ENCODE measurements at places on chromosomes 3 and 15. TPM values are rescaled to one million over a fixed set of nuclear protein-coding genes. Genes with fewer than 3 reads are reported as not detected.

The GASK1A gene
- total RNA-seq = not detected

The KLF15 gene
- total RNA-seq = 0.08 TPM

The SCN5A gene
- total RNA-seq = 0.33 TPM

The MAPKBP1 gene
- total RNA-seq = 5.2 TPM

The PIGX gene
- 32.8 TPM for total RNA-seq

The CHRNB4 gene
- 0.76 TPM for total RNA-seq

The ALS2CL gene
- total RNA-seq = 4.9 TPM

The CELSR3 gene
- 4.5 TPM for total RNA-seq

The ROPN1 gene
- not detected for total RNA-seq

The VEPH1 gene
- total RNA-seq = 0.13 TPM

The OR5K2 gene
- not detected for total RNA-seq

The CCR2 gene
- total RNA-seq = not detected

The HCLS1 gene
- total RNA-seq = 0.14 TPM

The PLA2G4D gene
- total RNA-seq = not detected

The ST8SIA2 gene
- total RNA-seq = 0.50 TPM

The CHST13 gene
- 0.50 TPM for total RNA-seq

The ADCY5 gene
- 0.44 TPM for total RNA-seq

The AMOTL2 gene
- total RNA-seq = 46.2 TPM

The ZNF774 gene
- 0.62 TPM for total RNA-seq

The PLD1 gene
- 10.9 TPM for total RNA-seq

The OR5H6 gene
- not detected for total RNA-seq

The CD86 gene
- not detected for total RNA-seq

The SLC28A2 gene
- not detected for total RNA-seq

The STXBP5L gene
- total RNA-seq = not detected

The GMNC gene
- not detected for total RNA-seq

The DPPA2 gene
- not detected for total RNA-seq

The GOLGA6A gene
- 0.05 TPM for total RNA-seq

The DLG1 gene
- 18.5 TPM for total RNA-seq

The CCRL2 gene
- total RNA-seq = 0.18 TPM

The ISLR2 gene
- 0.15 TPM for total RNA-seq

The ZNF501 gene
- not detected for total RNA-seq

The FAM43A gene
- total RNA-seq = 8.9 TPM

The AP3B2 gene
- 0.94 TPM for total RNA-seq

The CLDN11 gene
- 0.20 TPM for total RNA-seq

The CCDC33 gene
- 7.3 TPM for total RNA-seq

The NUP210 gene
- total RNA-seq = 41.9 TPM

The EPHA3 gene
- total RNA-seq = not detected

The STAB1 gene
- total RNA-seq = 0.05 TPM

The HESX1 gene
- total RNA-seq = 0.33 TPM

The RETNLB gene
- not detected for total RNA-seq

The B3GALNT1 gene
- total RNA-seq = 0.10 TPM

The HGD gene
- total RNA-seq = 14.2 TPM

The DUOX1 gene
- total RNA-seq = not detected

Measured in A549 treated with CORT108297 at 1 μM for 4 hours (cell line).